ENCODE measurements at places on chromosomes 3 and 15.
A peak's percentile ranks its signal among the peaks of the same experiment; 100 is the strongest.

DNA sequence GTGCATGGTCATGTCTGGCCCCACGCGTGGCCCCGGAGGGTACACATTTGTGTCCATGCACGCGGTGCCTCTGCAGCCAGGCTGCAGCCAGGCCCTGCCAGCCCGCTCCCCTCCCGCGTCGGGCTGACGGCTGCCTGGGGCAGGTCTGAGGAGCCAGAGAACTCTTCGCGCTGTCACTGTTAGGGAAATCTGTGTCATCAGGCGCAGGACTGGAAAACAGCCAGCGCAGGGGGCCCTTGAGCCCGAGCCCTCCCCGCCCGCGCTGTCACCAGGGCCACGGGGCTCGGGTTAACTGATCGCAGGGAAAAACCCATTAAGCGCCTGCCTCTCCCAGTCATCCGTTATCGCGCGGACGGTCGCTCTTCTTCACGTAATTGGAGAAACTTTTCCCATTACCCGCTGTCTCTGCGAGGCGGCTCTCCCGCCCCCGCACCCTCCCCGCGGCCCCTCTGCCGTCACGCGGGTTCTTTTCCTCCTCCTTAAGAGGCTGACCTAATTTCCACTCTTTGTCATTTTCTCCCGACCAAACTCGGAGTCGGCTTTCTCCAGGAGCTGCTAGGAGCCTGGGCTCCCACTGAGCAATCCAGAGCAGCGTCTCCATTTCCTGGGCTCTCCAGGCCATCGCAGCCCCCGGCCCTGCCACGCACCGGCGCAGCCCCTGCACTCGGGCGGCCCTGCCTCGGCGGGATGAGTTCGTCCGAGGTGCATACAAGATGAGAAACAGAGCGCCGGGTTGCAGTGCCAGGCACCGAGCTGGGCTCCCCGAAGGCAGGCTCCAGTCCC lies 57.5 kb upstream of the PRR23E start:
- DNase-seq: no peak

- DNase-seq: no peak
Measured at GRCh38 chr3:12424635-12425319, 59.5 kb upstream of the TSEN2 start.

DNA sequence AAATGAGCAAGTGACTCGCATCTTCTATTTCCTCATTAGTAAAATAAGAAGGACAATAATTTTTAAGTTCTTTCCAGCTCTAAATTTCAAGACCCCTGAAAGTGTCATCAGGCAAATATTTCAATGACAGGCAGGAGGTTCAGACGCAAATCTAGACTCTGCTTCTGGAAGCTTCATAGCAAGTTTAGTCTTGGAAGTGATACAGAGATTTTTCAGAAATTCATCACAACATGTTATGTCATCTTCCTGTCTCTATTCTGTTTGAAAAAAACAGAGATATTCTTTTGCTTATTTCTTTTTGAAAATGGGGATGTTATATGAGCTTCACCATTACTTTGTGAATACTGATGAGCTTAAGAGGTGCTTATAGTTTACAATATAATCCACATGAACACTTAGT lies 74.0 kb downstream of the C3orf85 start:
- DNase-seq: no peak

DNA sequence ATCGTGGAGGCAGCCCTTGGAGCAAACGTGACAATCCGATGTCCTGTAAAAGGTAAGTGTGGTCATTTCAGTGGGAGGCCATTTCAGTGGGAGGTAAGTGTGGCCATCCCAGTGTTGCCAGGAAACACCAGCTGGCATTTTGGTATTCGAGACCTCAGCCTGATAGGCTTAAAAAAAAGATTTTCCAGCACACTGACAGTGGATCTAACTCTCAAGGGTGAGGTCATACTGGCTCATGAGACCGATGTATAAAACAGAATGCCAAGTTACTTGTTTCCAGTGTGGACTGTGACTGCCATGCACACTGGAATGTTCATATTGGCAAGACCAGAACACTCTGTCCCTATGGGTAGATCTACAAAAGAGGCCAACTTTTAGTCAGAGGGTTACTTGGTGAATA lies 244.4 kb upstream of the GOLGA6L4 start:
- no peak for DNase-seq

GRCh38 chr15:98850961-98851572 lies 156.5 kb downstream of the PGPEP1L start:
- peak; percentile 46 for DNase-seq

DNA sequence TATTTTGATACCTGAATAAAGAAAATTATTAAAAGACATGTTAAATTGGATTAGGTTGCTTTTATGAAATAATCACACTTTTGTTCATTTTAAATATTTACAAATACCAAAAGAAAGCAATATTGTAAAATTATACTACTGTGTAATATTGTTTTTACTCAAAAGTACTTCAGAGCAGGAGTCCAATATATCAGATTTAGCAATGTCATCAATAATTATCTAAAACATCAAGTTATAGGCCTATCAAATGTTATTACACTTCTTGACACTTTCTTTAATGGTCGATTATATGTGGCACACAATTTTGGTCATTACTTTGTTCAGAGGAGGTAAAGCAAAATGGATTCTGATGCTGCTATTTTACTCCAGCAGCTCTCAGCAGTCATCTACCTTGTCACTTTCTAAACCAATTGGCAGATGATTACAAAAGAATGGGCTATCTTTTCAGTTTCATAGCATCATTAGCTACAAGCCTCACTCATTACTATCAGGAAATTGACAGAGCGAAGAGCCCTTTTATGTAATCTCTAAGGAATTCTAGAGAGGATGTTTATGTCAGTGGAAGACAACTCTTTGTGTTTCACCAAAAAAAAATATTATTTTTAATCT lies 318.6 kb downstream of the PLOD2 start:
- no peak for DNase-seq

GRCh38 chr15:65827065-65827464 lies 35.0 kb upstream of the DENND4A start:
- DNase-seq: no peak

DNA sequence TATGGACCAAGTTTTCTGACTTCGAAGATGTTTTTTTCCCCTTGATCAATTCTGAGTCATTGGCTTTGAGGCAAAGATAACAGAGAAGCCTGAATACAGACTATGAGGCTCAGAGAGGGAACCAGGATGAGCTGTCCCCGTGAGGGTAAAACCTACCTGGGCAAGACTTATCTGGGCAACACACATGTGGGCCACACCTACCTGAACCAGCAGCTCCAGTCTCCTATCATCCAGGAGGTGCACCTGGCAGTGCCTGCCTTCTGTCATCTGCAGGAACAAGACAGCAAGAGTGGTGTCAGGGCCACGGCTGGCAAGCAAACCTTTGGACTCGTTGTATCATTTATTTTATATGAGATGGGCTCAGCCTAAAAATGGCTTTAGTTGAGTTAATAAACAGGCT lies 72.6 kb downstream of the FRMD4B start:
- DNase-seq: no peak

GRCh38 chr3:99915906-99916432 lies 98.3 kb downstream of the CMSS1 start:
- no peak for DNase-seq

GRCh38 chr3:197298945-197299854 lies 788 bp upstream of the DLG1 start:
- peak; percentile 42 for DNase-seq

DNA sequence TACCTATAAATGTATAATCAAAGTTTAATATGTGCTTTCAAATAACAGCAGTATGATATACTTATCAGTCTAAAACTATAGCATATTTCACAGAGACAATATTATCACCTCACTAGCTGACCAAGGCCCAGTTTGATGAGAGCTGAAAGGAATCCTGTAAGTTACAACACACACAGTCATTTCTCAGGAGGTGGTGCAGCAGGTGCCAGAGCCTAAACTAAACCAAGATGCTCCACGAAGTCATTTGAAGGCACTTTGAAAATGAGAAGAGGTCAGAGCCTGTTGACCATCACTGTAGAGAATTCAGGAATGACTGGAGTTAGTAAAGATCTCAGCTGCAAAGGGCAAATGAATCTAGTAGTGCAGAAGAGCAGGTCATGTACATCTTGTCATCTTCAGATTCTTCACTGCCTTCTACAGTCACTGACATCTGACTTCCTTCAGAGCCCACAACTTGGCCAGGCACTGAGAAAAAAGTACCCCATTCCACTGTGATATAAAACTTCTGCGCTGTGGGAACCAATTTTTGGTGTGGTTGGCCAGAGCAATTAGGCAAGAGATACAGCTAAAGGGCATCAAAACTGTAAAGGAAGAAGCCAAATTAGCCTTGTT lies 7.9 kb downstream of the GBE1 start:
- DNase-seq: no peak

GRCh38 chr3:161187046-161187445 lies 34.1 kb upstream of the NMD3 start:
- no peak for DNase-seq

GRCh38 chr3:195751560-195751959 lies 30.8 kb downstream of the MUC20 start:
- no peak for DNase-seq

DNA sequence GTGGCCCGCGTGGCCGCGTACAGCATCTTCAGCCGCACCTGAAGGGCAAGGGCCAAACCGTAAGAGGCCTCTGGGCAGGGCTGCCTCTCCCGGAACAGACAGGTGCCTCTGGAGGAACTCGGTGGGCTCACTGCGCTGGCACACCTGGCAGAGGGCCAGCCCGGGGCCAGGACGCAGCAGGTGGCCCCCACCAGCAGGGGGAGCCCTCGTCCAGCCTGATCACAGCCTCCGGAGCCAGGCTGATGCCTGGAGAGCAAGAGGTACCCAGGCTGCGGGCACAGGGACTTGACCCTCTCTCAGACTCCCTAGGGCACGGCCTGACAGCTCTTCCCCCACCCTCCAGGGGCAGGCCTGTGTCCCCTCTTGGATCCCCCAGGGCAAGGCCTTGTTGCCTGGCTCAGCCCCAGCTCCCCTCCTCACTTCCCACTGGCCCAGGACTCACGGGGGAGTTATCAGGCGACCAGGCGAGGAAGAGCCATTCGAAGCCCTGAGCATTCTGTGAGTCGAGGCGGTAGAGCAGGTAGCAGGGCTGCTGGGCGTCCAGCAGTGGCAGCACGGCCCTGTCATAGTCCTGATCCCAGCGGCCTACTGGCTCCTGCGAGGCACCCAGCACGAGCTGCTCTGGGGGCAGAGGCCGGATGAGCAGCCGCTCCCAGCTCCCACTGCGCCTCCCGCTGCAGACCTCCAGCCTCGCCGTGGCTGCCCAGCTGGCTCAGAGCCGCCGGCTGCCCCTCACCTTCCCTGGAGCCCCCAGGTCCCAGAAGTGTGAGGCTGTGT lies 6.2 kb upstream of the TLR9 start:
- peak; percentile 19 for DNase-seq

GRCh38 chr3:32460031-32460749 lies 42.5 kb downstream of the CMTM6 start:
- DNase-seq: no peak

DNA sequence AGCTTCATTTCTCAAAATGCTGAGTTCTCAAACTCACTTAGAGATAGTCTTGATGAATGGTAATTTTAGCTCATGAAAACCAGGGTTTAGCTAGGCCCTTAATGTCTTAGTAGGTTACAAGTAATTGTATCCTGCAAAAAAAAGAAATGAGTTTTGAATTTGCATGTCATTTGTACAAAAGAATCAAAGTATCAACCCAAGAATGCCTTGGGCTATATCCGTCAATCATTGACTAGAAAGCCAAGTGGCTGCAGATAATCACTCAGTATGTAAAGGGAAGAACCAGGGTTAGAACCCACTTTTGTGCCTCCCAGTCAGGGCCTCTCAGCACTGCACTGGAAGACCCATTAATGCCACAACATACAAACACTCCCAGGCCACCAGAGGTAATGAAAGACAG lies 427.6 kb upstream of the MDFIC2 start:
- DNase-seq: no peak

DNA sequence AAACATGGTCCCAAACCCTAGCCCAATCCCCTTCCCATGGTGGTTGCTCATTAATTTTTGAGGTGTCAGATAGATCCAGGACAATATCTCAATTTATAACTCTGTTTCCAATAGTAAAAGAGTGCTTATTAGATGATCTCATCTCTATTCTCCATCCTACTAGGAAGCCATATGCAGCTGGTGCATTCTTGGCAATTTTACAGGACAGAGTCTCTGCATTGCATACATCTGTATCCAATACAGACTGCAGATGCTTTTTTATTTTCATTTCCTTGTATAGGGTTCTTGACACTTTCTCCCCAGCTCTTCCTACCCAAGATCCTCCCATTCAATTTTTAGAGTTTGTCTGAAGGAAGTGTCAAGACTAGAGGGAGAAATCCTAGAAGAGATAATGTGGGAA lies 194.8 kb upstream of the DPH6 start:
- DNase-seq: no peak

GRCh38 chr3:43913036-43913948 lies 222.6 kb downstream of the ABHD5 start:
- no peak for DNase-seq

DNA sequence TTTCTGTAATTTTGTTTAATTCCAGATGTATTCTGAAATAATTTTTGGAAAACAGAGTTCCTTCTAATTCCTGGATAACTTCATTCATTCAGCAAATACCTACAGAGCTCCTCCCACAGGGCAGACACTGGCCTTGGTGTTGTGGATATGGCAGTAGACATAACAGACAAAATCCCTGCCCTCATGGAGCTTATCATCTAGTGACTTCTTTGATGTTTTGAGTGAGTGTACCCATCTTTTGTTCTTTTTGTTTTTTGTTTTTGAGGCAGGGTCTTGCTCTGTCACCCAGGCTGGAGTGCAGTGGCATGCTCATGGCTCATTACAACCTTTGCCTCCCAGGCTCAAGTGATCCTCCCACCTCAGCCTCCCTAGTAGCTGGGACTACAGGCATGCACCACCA lies 21.1 kb downstream of the DET1 start:
- DNase-seq: no peak

GRCh38 chr15:39628546-39629257 lies 47.8 kb downstream of the THBS1 start:
- DNase-seq: no peak

DNA sequence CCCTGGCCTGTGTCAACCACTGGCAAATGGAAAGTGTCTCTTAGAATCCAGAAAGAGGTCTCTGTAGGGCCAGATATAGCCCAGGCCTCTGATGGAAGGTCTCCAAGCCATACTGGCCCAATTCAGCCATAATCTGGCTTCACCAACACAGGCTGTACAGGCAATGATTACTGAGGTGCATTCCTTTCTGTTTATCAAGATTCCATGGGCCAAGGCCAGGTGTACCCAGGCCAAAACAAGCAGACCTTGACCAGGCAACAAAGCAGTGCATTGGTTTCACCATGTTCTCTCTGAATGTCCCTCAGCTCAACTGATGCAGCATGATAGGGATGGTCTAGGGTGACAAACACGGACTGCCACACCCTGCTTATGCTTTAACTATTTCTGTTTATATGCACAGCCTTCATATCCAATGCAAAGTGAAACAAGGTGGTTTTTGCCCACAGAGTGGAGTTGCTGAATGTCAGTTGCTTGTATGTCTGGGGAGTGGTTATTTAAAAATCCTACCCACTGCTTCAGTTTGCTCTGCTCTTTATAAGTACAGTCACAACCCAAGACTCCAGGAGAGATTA lies 25.2 kb downstream of the CCNL1 start:
- DNase-seq: no peak

GRCh38 chr3:16073203-16073602 lies 101.3 kb upstream of the GALNT15 start:
- no peak for DNase-seq

Measured in RCC 7860 (cell line).